ENCODE measurements at places on chromosomes 16 and 17.

- no peak for DNase-seq
Measured at GRCh38 chr16:17437127-17437720, 33.5 kb downstream of the XYLT1 start.

- no peak for DNase-seq
Measured at GRCh38 chr16:49528060-49528865, 154.7 kb downstream of the C16orf78 start.

- DNase-seq, result no peak
Measured at GRCh38 chr17:30929081-30929633, 7.4 kb downstream of the ADAP2 start.

- no peak for DNase-seq
Measured at GRCh38 chr16:67163164-67163998, 1.2 kb upstream of the HSF4 start.

GRCh38 chr16:50395763-50396710, 27.2 kb upstream of the BRD7 start:
- no peak for DNase-seq

DNA sequence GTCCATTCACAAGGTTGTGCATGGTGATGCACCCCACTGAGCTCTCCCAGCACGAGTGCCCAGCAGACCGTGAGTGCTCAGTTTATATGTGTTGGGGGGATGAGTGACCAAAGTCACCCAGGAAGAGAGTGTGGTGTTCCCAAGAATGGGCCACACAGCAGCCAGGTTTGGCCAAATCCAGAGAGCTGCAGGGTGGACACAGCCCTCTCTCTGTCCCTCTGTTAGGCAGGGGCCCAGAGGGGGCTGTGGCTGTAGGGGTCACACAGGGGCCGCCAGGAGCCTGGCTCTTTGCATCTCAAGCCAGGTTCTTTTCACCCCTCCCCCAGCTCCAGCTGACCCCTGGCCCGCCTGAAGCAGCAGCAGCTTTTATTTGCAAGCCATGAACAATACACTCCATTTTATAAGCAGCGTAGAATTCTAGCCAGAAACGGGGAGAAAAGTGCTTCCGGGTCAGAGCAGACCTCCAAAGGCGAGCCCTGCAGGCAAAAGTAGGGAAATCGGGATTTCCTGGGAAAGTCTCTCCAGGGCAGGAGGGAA, 13.3 kb downstream of the COTL1 start:
- DNase-seq, result no peak

- DNase-seq, result no peak
Measured at GRCh38 chr17:9079461-9080103, 58.3 kb downstream of the NTN1 start.

GRCh38 chr16:68227183-68227793, 8.6 kb downstream of the ESRP2 start:
- no peak for DNase-seq

GRCh38 chr16:67562918-67563707, 787 bp downstream of the CTCF start:
- DNase-seq, result no peak

GRCh38 chr16:69554495-69554894, 11.3 kb upstream of the NFAT5 start:
- DNase-seq, result no peak

DNA sequence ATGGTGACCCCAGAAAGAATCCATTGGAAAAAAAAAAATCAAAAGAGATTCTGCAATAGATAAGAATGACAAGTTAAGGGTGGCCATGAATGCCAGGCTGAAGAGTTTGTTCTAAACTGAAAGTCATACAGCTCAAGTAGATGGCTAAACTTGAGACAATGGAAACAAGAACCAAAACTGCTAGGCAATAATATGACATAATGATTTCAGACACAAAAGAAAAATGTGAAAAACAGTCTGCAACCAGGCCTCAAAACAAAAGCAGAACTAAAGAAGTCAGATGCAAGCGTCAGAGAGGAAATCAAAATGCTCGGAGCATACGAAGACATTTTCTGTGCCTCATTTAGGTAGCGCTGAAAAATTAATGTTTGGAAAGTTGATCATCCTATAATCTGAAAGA, 54.4 kb upstream of the YPEL2 start:
- no peak for DNase-seq

- no peak for DNase-seq
Measured at GRCh38 chr16:25135254-25135878, 23.8 kb downstream of the LCMT1 start.

GRCh38 chr17:18987230-18987610, 17.3 kb downstream of the FAM83G start:
- no peak for DNase-seq

GRCh38 chr17:69524854-69525253, 110.4 kb downstream of the MAP2K6 start:
- DNase-seq, result no peak

DNA sequence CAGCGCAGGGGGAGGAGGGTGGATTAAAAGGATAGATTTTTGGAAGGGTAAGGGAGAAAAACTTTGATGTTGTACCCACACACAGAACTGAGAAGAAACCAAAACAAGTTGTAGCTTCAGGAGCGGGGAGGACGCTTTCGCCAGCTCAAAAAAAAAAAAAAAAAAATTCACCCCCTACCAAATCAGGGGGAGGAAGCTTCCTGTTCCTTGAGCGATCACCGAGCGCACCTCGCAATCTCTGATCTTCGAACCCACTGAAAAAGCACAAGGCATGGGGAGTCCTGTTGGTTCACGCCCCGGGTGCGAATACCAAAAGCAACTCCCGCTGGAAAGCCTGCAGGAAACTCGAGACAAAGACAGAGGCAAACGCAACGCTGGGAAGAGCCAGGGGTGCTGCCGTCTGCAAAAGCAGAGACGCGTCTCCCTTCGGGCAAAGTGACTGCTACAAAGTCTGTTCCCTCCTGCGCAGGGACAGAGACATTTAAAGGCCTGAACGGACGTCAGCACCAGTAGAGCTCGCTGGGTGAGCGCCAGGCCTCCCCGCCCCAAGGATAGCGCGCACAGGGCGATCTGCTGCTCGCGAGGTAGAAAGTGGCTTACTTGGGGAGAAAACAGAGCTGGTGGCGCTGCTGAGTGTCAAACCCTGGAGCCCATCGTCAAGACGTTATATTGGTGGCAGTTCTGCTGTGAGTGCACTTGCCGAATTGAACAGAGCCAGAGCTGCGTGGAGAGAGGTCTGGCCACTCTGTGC, 190.4 kb downstream of the USP22 start:
- DNase-seq, result no peak

DNA sequence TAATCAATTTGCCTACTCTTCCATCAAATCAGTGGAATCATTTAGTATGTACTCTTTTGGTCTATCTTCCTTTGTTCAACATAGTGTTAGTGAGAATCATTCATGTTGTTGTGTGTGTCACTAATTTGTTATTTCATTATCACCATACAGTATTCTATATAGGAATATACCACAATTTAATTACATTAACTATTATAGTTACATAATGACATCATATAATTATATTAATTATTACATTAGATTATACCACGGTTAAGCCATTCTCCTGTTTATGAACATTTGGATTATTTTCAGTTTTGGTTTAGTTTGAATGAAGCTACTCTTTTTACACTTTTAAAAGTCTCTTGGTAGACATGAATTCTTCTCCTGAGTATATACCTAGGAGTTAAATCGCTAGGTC, 40.4 kb downstream of the MYO1D start:
- no peak for DNase-seq
